ENCODE measurements at places on chromosomes 2 and 18. TPM values are rescaled to one million over a fixed set of nuclear protein-coding genes. Genes with fewer than 3 reads are reported as not detected.
A peak's percentile ranks its signal among the peaks of the same experiment; 100 is the strongest.

- no peaks in the 10 kb centered on the region for H3K4me1 ChIP-seq
- no peak overlapping the region for H3K4me3 ChIP-seq
- no peaks in the 10 kb centered on the region for H3K36me3 ChIP-seq
- H3K27ac ChIP-seq: no peak overlapping the region
- H3K27me3 ChIP-seq: no peaks in the 10 kb centered on the region
- DNase-seq: no peak
Observed at GRCh38 chr2:212791569-212791968, 253.0 kb upstream of the ERBB4 start.

GRCh38 chr2:71459084-71459431 is 5.7 kb downstream of the DYSF start:
- DNase-seq: no peak
- H3K4me3 ChIP-seq: no peak overlapping the region
- H3K4me1 ChIP-seq: peaks cover 44% of the 10 kb centered on the region
- no peaks in the 10 kb centered on the region for H3K36me3 ChIP-seq
- H3K27me3 ChIP-seq: peaks cover 5% of the 10 kb centered on the region
- no peak overlapping the region for H3K27ac ChIP-seq

GRCh38 chr2:150190546-150190945 is 296.9 kb downstream of the RND3 start:
- H3K27me3 ChIP-seq: no peaks in the 10 kb centered on the region
- no peaks in the 10 kb centered on the region for H3K36me3 ChIP-seq
- no peak overlapping the region for H3K27ac ChIP-seq
- no peaks in the 10 kb centered on the region for H3K4me1 ChIP-seq
- no peak overlapping the region for H3K4me3 ChIP-seq

GRCh38 chr2:150431561-150432311 is 55.7 kb downstream of the RND3 start:
- H3K36me3 ChIP-seq: no peaks in the 10 kb centered on the region
- no peak overlapping the region for H3K27ac ChIP-seq
- no peaks in the 10 kb centered on the region for H3K27me3 ChIP-seq
- H3K4me1 ChIP-seq: no peaks in the 10 kb centered on the region

GRCh38 chr2:55519938-55520885 is 694 bp downstream of the CFAP36 start:
- H3K27me3 ChIP-seq: no peaks in the 10 kb centered on the region
- H3K36me3 ChIP-seq: peaks cover 6% of the 10 kb centered on the region
- no peak for DNase-seq
- H3K27ac ChIP-seq: peak overlapping the region; percentile 77
- H3K4me1 ChIP-seq: no peaks in the 10 kb centered on the region

- H3K27ac ChIP-seq: peak overlapping the region; percentile 70
- DNase-seq: peak; percentile 23
- H3K27me3 ChIP-seq: no peaks in the 10 kb centered on the region
- no peaks in the 10 kb centered on the region for H3K36me3 ChIP-seq
Observed at GRCh38 chr2:88657131-88657530, 29.9 kb upstream of the EIF2AK3 start.

DNA sequence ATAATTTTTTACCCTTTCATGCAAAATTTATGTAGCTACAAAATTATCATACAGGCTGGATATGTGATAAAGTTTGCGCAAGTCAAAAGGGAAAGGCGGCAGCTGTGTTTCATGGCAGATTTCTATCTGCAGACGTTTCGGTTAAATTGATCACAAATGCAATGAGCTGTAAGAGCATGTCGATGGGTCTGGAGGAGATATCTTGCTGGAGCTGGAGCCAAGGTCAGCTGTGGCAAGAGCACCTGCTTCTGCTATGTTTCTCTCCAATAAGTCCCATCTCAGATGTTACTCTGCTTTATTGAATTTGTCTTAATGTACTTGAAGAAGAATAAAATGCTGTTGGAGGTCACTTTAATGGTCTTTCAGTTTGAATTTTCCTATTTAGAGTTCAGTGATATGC is 749.7 kb downstream of the CNTNAP5 start:
- H3K36me3 ChIP-seq: no peaks in the 10 kb centered on the region
- H3K4me3 ChIP-seq: no peak overlapping the region
- no peaks in the 10 kb centered on the region for H3K27me3 ChIP-seq
- no peak overlapping the region for H3K27ac ChIP-seq
- no peak for DNase-seq

GRCh38 chr2:44786045-44786816 is 155.3 kb upstream of the SIX3 start:
- no peak for DNase-seq
- H3K27ac ChIP-seq: no peak overlapping the region

DNA sequence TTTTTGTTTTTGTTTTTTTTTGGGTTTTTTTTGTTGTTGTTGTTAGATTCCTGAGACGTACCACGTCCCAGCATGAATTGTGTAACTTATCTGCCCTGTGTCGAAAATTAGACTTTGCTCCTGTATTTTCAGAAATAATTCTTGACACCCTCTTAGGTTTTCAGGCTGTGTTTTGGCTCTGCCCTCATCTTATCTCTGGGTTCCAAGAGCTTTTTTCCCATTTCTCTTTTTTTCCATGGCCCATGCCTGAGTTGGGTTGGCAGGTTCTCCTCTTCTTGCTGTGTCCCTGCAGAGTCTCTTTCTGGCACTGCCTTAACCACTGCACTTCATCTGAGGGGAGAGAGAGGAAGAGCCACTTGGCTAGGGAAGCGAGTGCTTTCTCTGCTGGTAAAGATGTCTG is 42.4 kb downstream of the CTIF start:
- H3K36me3 ChIP-seq: no peaks in the 10 kb centered on the region
- no peak for DNase-seq
- H3K4me3 ChIP-seq: no peak overlapping the region
- no peaks in the 10 kb centered on the region for H3K27me3 ChIP-seq
- H3K27ac ChIP-seq: no peak overlapping the region

DNA sequence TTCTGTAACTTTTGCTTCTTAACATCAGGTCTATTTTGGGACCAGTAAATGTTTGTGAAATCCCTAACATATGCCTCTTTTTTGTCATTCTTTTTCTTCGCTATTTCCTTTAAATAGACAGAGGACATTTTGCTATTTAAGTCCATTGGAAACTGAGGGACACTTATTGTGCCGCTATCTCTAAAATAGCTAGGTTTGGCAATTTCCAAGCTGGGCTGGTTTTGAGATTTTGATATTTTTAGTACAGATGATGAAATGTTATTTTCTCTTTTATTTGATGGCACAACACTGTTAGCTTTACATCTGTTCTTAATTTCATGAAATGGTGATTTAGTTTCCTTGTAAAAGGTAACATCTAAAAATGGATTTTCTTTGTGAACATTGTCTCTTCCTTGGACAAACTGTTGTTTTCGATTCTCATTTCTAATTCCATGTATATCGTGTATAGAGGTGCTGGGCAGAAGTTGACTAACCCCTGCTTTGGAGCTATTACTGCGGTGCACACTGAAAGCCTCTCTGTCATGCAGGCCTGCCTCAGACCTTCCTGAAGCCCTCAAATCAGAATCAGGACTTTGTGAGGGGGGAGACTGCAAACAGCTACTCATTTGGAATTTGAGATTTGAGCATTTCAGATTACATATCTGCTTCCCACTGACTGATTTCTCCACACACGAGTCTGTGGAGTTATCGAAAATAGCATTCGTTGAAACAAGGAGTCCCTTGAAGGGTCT is 594 bp downstream of the RAD51AP2 start:
- H3K27ac ChIP-seq: peak overlapping the region; percentile 69
- DNase-seq: no peak
- peaks cover 4% of the 10 kb centered on the region for H3K4me1 ChIP-seq
- H3K27me3 ChIP-seq: no peaks in the 10 kb centered on the region
- H3K4me3 ChIP-seq: peak overlapping the region; percentile 62

DNA sequence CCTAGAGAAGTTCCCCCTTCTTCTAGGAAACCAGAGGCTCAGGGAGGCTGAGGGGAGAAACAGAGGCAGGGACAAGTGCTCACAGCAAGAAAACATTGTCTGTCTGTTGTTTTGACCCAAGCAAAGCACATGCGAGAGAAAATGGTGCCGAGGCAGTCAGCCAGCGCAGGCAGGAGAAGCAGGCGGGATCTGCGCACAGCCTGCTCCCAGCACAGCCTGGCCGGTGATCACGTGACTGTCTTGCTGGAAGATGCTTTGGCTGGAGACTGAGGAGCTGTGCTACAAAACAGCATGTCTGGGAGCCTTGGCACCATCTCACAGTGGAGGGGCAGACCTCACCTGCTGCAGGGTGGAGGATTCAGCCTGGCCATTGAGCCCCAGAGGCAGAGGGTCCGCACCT is 93.7 kb upstream of the MYCN start:
- H3K27me3 ChIP-seq: no peaks in the 10 kb centered on the region
- no peaks in the 10 kb centered on the region for H3K36me3 ChIP-seq
- H3K4me3 ChIP-seq: no peak overlapping the region
- no peaks in the 10 kb centered on the region for H3K4me1 ChIP-seq
- no peak overlapping the region for H3K27ac ChIP-seq
- no peak for DNase-seq

DNA sequence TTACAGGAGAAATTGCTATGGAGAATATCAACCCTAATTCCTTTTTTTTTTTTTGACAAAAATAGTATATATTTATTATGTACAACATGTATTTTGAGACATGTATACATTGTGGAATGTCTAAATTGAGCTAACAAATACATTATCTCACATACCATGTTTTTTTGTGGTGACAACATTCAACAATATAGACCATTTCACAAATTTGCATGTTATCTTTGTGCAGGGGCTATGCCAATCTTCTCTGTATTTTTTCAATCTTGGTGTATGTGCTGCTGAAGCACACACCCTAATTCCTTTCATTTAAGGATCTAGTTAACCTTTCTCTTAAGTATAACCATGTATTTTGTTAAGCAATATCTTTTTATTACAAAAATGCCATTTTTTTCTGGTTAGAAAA is 13.2 kb downstream of the SLC39A10 start:
- H3K27ac ChIP-seq: no peak overlapping the region
- no peaks in the 10 kb centered on the region for H3K36me3 ChIP-seq
- no peaks in the 10 kb centered on the region for H3K27me3 ChIP-seq
- H3K4me1 ChIP-seq: no peaks in the 10 kb centered on the region

DNA sequence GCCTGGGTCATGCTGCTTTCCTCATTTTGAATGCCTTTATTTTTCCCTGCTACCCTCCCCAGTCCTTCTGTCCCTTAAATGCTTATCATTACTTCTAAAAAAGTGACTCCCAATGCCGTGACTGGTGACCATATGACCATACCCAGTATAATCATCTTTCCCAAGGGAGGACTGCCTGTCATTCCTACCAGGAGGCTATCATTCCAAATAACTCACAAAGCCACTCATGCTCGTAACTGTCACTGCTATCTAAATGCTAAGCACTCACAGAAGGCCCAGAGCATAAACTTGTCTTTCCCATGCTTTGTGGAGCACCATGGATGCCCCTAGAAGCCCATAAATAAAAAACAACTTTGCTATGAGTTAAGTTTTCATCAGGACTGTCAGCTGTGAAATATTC is 38.7 kb upstream of the CREB1 start:
- H3K27me3 ChIP-seq: no peaks in the 10 kb centered on the region
- H3K27ac ChIP-seq: no peak overlapping the region
- no peak for DNase-seq
- H3K4me1 ChIP-seq: peaks cover 11% of the 10 kb centered on the region

- H3K4me3 ChIP-seq: no peak overlapping the region
- no peak overlapping the region for H3K27ac ChIP-seq
- H3K36me3 ChIP-seq: no peaks in the 10 kb centered on the region
- H3K27me3 ChIP-seq: no peaks in the 10 kb centered on the region
- H3K4me1 ChIP-seq: no peaks in the 10 kb centered on the region
Observed at GRCh38 chr2:18584608-18584954, 4.8 kb downstream of the NT5C1B start.

DNA sequence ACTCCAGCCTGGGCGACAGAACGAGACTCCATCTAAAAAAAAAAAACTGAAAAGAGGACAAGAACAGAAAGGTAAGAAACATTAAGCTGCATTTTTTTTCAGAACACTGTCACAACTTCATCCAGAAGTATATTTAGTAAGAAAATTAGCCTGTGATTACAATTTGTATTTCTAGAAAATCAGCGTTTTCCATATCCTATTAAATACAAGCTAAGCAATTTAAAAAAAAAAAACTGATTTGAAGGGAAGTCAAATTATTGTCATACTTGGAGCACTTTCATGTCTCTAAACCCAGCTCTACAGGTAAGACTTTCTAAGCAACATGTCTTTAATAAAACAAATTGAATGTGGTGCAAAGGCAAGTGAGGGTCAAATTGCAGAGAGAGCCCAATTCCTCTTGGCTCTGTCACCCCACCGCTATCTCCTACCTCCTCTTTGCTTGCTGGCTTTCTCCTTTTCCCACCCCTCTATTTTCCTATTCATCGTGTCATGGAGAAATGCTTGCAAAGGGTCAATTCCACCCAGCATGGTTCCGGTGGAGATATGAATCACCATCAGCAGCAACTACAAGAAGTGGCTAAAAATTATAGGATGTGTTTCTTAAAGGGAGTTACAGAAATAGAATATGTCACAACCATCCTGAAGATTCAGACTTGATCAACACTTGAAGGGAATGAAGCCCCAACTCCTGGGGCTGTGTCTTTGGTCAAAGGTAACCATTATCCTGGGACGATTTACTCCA is 68.4 kb upstream of the BCL11A start:
- no peaks in the 10 kb centered on the region for H3K4me1 ChIP-seq
- no peak for DNase-seq
- H3K4me3 ChIP-seq: no peak overlapping the region
- H3K27me3 ChIP-seq: no peaks in the 10 kb centered on the region
- H3K27ac ChIP-seq: no peak overlapping the region

GRCh38 chr2:199228887-199229819 is 228.6 kb downstream of the SATB2 start:
- H3K36me3 ChIP-seq: no peaks in the 10 kb centered on the region
- H3K27ac ChIP-seq: peak overlapping the region; percentile 52
- peaks cover 17% of the 10 kb centered on the region for H3K4me1 ChIP-seq
- H3K27me3 ChIP-seq: no peaks in the 10 kb centered on the region
- peak; percentile 98 for DNase-seq

DNA sequence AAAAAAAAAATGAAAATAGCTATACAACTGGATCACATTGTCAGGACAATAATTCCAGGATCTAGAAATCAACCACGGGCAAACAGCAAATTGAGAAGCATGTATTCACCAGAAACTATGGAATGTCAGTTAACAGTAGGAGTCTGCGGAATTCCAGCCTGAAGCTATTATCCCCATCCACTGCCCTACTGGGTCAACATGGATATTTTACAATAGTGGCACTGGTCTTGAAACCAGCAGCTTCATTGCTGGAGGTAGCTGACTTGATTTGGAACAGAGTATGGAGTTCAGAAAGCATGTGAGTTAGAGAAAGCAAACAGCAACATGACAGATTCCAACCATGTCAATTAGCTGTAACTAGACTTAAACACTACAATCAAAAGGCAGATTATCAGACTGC is 55.7 kb upstream of the PDE1A start:
- no peak for DNase-seq
- H3K36me3 ChIP-seq: no peaks in the 10 kb centered on the region
- H3K4me1 ChIP-seq: no peaks in the 10 kb centered on the region
- no peaks in the 10 kb centered on the region for H3K27me3 ChIP-seq

The TRPM8 gene
- 0.31 TPM for total RNA-seq

The CCDC85A gene
- 8.9 TPM for total RNA-seq

The FAM110C gene
- total RNA-seq: 1.4 TPM

The GKN2 gene
- total RNA-seq: not detected

The CD8B gene
- not detected for total RNA-seq

The ASPRV1 gene
- 0.26 TPM for total RNA-seq

The C18orf54 gene
- 10.2 TPM for total RNA-seq

The ID2 gene
- 13.6 TPM for total RNA-seq

The CDKL4 gene
- 0.34 TPM for total RNA-seq

The CAPG gene
- 59.3 TPM for total RNA-seq

The PDE11A gene
- 0.89 TPM for total RNA-seq

The STARD6 gene
- not detected for total RNA-seq

The COL5A2 gene
- 580 TPM for total RNA-seq

The DSG1 gene
- total RNA-seq: 0.05 TPM

The AGAP1 gene
- 37.3 TPM for total RNA-seq

Data from astrocyte (in vitro differentiated cells and primary cell).